ENCODE measurements at places on chromosomes 6 and 20.

DNA sequence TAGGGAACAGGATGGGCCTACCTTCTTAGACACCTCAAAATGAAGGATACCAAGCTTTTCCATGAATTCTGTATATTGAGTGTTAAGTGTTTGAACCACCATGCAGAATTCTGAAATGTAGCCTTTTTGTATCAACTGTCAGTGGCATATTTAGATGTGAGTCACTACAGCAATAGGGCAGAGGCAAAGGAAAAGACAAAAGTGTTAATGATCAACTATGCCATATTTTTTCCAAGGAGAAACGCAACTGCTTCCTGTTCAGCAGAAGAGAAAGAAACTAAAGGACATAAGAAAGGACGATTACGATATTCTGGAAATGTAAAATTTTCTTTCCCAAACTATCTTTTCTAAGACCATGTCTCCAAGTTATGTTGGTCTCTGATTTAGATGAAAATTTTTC, 104.6 kb upstream of the RSPO3 start:
- no peak for DNase-seq

DNA sequence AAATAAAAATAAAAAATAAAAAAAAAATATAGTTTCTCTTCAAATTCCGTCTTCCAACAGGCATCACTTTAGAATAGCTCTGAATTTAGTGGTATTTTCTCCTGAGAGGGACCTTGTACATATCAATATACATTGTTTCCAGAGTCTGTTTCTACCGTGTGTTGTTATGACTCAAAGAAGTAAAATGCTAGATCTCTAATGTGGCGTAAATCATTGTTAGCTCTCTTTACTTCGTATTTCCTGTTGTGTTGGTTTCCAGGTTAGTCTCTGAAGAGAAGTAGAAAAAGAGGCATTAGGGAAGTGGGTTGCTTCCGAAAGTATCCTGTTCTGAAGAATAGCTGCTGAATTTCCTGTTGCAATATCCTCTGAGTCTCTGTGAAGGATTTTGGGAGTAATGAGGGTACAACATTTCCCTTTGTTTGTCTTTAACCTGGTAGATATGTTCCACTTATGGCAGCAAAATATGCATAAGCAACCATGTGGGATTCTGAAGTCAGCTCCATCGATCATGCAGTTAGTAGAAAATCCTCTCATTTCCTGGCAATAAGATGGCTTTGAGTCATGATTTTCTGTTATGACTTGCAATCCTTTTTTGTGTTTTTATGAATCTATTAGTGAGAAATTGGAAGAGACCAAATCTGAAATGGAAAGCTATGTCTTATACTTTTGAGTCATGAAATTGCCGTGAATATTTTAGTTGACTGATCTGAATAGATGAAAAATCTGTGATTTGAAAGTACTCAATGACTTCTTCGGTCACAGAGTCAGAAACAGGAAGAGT, 42.0 kb upstream of the MCHR2 start:
- DNase-seq: no peak

DNA sequence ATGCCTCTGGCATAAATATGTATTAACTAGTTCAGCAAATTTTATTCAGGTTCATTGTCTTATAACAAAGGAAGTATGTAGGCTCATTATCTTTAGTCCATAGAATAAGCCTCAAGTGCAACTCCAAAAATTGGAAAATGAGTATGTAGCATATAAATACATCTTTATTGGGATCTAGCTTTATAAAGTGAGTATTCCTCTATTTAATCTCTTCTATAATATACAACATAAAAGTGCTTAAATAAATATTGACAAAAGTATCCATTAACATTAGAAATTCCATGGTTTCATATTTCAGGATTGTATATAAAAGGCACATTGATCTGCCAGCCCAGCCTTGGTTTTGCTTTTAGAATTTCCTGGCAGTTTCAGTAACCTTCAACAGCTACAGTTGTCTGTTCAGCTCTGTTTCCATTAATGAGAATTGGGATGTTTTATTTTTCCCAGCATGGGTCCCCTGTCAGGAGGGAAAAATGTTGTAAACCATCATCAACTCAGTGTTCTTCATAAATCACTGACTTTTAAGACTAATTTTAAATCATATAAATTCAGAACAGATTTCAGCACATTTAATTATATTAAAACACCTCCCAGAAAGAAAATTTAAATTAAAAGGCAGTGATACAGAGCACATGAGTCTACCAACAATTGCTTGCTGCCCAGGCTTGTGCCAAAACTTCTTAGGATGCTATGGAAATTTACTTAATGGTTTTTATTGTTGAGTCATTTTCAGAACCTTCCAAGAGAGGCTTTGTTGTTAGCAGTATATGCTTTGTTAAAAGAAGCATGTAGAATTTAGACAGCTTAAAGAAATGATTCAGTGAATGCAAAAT, 119.7 kb downstream of the ADGRG6 start:
- no peak for DNase-seq

DNA sequence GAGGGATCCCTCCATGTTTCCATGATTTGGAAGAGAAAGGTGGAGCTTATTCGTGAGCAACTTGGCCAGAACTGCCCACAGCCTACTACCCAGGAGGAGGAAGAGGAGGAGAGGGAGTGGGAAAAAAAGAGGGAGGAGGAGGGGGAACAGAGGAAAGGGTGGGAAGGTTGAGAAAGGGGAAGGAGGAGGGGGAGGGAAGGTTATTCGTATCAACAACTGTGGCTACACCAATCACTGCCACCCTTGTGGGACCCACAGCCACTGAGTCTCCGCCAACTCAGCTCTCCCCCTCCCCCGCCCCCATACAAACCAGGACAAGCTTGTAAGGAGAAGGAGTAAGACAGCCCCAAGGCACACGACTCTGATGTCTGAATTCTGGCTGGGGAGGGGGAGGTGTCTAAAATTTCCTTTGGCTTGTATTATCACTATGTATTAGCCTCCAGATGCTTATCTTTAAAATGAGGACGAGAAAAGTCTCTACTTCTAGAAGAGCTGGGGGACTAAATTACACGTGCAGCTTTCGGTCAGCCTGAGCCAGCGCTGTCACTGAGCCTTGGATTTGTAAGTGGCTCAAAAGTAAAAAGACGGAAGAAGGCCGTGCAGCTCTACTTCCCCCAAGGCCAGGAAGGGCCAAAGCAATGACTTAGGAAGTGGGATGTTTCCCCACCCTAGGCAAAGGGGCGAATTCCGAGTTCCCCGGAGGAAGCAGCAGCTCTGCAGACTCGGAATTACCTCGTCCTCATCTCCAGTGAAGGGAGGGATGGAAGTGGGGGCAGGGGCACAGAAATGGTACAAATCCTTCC, 1.0 kb downstream of the FKBP1A start:
- DNase-seq: no peak

DNA sequence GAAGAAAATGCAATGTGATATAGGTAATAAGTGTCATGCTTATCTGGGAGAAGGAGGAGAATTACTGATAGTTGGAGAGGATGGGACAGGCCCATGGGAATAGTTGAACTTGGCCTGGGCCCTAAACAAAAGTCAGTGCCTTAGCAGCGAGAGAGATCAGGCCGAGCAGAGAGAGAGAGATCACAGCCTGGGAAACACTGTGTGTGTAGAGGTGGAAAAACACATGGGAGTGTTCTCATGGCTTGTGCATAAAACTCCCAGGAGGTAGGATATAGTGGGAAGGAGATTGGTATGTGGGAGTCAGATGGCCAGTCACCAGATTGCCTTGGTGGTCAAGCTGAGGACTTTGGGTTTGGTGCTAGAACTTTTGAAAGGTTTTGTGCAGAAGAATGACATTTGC, 47.6 kb downstream of the FIG4 start:
- DNase-seq: no peak

All from activated T-cell treated with anti-CD3 and anti-CD28 coated beads, Interleukin-2, amount 50 U/mL, for 1 hour (primary cell).